ENCODE measurements at places on chromosomes 3 and 15.

DNA sequence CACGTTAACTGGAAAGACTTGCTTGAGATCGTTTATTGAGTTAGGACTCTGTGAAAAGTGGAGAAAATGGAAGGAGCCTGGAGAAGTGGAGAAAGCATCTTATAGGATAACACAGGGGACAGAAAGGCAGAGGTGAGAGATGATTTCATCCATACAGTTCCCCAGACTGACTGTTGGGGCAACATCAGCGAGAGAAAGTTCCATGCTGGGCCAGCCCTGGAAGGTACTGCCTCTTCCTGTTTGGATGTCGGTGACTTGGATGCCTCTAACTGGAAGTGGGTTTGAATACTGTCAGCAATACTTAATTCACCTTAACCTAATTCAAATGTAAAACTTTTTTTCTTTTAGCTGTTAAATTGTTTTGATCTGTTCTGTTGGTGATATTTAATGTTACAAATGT is 32.3 kb downstream of the ATP13A5 start:
- no peak for DNase-seq

GRCh38 chr3:58085616-58086015 is 77.4 kb downstream of the FLNB start:
- DNase-seq, result no peak

GRCh38 chr3:134625885-134626741 is 24.7 kb downstream of the KY start:
- DNase-seq, result no peak

DNA sequence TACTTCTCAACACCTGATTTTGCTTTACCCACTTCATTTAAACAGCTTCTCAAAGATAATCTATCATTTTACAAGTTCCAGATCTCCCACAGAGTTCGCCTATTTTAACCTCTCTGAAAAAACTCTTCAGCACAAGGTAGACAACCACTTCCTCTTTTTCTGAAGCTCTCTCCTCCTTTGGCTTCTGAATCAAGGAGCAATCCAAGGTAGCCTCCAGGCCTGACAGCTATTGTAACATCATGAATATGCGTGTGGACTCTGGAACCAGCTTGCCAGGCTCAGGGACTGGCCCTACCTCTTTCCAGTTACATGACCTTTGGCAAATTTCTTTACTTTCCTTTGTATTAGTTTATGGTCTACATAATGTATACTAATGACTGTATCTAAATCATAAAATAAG is 405.9 kb upstream of the ZNF385D start:
- DNase-seq, result no peak

DNA sequence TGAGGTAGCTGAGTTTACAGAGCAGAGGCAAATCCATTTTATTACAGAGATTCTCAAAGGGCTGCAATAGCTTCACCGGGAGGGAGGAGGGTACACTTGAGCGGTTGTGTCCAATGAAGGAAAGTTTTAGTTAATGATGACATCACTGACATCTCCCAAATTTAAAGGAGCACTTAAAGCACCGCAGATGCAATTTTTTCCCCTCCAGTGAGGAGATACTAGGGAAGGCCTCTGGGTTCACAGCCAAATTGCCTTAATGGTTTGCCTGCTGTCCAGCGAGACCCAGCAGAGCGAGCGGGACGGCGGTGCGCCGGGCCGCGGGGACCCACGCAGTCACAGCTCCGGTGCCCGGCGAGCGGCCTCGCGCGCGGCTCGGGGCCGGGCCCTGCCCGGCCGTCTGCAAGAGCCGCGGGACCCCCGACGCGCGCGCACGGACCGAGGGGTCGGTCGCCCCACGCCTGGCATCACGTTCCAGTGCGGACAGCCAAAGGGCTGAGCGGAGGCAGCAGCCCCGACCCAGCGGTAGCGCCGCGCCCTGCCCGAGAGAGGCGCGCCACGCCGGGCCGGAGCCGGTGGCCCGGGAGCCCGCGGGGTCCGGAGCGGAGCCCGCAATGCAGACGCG is 160.5 kb upstream of the CHRNA7 start:
- DNase-seq, result peak; percentile 84

DNA sequence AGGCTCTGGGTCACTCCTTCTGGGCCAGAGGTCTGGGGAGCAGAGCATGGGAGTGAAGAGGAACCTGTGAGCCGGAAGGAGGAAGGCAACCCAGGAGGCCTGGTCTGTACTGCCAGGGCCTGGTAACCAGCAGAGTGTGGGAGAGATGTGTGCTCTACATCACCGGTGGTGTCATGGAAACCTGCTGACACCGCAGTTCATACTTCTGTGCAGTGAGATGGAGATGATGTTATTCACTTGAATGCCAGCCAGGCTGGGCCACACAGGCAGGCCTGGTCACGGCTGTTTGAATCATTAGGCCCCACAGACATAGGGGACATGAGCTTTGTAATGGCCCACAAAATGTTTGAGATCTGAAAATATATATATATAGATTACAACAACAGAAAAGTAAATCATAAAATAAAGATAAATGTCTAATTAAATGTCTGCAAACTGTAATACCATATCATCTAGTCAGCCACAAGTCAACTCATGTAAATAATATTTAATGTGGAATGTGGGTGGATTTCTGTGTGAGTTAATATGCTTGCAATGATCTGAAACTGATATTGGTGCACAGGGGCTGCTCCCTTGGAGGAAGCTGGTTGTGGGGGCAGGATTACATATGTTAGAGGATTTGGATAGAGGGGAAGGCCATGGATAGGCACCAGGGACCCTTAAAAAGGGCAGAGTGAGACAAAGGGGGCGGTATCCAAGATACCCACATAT is 108.5 kb upstream of the PFN2 start:
- peak; percentile 65 for DNase-seq

DNA sequence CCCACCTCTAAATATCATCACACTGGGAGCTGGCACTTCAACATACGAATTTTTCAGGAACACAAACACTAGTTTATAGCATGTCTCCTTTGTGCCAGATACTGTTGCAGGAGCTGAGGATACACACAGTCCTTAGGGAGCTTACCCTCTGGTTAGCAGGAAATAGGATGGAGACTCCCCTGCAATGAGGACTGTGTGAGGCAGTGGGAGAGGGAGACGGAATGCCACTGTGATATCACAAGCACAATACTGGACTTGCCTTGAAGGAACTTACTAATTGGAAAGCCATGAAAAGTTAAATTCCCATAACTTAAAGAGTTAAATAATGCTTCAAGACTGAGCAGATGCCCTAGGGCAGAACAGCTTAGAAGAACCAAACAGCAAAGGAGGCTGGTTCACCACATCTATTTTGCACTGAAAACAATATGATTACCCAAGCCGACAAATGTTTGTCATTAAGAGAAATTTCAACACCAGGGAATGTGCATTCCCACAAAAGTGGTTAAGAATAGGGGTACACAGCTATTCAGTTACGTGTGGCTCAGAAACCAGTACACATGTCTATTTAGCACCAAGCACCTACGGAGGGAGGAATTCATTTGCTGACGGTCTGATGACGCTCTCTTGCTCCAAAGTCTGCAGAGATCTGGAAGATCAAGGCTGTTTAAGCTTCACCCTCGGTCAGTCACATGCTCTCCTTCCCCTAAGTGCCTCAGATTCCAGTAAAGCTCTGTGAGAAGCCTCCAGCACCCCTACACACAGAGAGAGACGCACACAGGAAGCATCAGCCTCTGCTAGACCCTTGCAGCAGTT is 5.2 kb downstream of the TBC1D2B start:
- DNase-seq, result peak; percentile 53

DNA sequence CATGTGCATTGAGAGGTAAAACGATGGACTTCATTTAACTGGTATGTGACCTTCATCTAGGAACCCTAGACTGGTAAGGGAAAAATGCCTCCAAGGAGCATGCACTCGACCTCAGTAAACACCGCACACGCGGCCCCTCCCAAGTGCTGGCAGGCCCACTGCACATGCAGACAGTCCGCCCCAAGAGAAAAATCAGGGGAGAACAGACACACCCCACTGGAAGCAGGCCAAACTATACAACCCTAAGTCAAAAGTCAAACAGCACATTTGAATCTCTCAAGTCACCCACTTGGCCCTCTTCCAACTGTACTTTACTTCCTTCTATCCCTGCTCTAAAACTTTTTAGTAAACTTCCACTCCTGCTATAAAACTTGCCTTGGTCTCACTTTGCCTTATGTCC is 250.1 kb upstream of the HES1 start:
- no peak for DNase-seq

- DNase-seq, result no peak
Observed at GRCh38 chr15:41337047-41337446, 4.4 kb downstream of the NUSAP1 start.

DNA sequence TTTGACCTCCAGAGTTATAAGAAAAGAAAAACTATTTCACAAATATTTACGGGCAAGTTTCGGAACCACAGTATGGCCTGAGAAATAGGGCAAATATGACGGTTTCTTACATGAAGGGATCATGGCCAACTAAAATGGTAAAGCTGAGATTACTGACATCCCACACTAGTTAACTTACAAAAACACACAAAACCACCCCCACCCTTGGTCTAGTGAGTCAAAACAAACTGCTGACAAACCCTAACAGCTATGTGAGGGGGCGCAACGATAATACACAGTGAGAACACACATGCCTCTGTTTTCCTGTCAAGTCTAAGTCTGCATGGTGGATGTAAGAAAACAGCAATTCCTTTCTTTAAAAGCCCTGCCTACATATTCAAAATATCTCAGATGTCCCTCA is 32.3 kb downstream of the CBLB start:
- DNase-seq, result no peak

DNA sequence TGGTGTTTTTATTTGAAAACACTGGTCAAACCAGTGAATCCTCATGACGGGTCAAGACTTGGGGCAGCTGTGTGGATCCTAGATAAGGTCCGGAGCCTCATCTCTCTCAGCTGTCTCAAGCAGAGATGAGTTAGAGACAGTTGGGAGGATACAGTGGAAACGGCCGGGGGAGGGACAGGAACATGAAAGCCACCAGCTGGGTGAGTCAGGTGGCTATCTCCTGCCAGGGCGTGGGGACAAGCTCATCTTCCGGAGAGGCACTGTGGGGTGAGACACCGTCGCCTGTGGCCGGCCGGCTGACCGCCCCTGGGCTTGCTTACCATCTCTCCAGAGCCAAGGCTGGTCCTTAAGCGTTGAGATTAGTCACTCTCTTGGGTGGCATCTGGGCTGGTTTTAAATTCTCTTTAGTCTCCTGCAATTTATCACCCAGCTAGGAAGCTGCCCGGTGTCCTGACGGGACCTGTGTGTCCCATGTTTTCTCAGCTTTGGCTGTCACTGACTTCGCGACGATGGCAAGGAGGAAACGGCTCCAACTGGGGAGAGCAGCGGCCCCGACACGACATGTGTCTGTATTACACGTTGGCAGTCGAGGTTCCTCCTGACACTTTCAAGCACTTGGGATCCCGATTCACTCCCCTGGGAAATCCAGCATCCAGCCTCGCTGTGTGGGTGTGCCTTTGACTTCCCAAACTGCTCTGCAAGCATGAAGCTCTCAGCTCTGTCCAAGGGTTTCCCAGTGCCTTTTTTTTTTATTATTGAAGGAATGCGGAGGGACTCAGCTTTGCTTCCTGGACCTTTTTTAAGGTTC is 7.5 kb downstream of the ST8SIA2 start:
- no peak for DNase-seq

DNA sequence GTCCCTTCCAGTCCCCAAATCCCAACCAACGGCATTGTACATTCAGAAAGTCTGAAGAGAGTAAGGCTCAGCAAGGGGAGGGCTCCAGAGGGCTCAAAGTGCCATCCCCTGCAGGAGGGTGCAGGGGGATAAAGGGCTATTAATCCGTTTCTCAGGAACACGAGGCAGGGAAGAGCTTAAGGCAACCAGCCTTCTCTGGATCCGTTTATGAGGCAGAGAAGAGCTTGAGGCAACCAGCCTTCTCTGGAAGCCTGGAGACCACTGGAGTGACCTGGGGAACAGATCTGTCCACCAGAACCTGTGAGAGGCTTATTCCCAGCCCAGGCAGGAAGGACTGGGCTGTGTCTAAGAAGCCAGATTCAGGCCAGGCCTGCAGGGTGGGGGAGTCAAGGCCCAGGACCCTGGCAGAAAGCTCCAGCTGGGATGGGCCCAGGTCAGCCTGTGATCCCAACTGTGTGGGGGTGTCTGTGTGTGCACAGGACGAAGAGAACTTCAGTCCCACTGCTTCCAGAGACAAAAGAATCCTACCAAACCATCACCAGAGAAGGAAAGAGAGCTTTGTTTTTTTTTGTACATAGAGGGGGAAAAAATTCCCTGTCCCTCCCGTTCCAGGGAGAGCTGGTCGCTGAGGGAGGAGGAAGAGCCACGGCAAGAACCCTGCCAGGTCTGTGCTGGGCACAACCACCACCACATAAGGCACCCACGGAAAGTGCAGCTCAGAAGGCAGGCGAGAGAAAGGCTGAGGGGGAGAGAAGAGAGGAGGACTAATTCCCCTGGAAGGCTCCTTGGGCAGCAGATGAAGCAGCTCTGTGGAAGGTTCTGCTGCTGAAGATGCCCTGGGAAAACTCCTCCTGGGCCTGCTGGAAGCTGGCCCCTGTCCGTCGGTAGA is 1.6 kb upstream of the ULK3 start:
- no peak for DNase-seq

- DNase-seq, result no peak
Observed at GRCh38 chr15:58241872-58242271, 103.7 kb downstream of the AQP9 start.

DNA sequence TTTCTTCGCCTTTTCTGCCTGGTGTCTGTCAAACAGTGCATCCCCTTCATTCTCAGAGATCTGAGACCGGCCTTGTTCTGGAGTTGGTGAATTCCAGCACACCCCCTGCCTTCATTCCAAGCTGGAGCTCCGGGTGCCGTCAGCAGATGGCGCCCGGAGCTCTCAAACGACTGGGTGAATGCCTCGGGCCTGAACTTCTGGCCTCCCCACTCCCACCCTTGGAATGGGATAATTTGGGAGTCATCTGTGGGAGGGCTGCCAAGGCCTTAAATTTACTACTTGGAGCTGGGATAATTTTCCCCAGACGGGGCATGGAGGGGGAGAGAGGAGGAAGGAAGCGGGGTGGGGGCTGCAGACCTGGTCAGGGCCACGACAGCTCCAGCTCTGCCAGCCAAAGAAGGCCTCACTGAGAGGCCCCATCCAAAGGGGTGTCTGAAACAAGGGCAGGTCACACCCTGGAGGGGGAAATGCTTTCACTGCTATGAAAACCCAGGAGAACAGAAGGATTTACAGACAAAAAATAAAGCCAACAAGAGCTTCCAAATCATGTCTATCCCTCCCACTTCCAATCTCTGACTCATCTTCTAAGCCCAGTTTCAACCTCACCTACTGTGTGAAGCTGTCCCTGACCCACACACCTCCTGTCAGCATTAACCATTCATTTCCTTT is 187.9 kb downstream of the OPA1 start:
- peak; percentile 53 for DNase-seq

DNA sequence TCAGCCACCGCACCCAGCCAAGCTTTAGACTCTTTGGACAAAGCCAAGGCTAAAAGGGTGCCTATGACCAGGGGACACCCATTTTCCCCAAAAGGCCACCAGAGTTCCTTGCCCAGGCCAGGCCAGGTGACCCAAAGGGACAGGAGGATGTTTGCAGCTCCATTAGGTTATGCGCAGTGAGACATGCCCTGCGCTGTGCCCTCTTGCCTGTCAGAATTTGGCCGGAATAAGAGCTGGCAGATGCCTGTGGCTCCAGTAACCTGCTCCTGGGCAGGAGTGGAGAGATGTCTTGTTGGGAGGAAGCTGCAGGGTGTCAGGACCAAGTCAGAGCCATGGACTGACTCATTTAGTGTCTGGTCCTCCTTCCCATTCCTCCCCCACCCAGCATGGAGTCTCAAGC is 20.5 kb downstream of the DNASE1L3 start:
- no peak for DNase-seq
